Myocyte (in vitro differentiated cells): ENCODE measurements at places on chromosomes 5 and 9. TPM values are rescaled to one million over a fixed set of nuclear protein-coding genes. Genes with fewer than 3 reads are reported as not detected.

FREM1 gene
- total RNA-seq, result 0.43 and 0.57 TPM in 2 replicates

SLCO6A1 gene
- 0.16 TPM in 1 of 2 replicates, not detected in the other for total RNA-seq

C5orf46 gene
- not detected in 2 replicates for total RNA-seq

C9orf153 gene
- 0.45 TPM in 1 of 2 replicates, not detected in the other for total RNA-seq

RCL1 gene
- total RNA-seq, result 11.7 and 12.1 TPM in 2 replicates

DNA sequence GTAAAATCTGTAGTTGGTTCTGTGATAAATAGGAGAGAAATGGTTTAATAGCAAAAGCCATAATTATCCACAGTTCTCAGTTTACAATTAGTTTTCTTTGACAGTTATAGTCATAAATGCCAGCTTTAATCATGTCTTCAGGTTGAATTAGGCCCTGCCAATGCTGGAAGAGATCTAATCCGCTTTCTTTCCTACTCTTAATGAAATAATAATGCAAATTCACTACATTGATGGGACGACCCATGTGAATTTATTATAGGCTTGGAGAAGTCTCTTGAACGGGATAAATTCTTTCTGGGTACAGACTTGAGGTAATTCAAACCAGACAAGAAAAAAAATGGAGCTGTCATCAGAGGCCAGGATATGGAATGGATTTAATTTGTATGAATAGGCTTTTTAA lies 950.4 kb downstream of the EFNA5 start:
- no peak for DNase-seq

DNA sequence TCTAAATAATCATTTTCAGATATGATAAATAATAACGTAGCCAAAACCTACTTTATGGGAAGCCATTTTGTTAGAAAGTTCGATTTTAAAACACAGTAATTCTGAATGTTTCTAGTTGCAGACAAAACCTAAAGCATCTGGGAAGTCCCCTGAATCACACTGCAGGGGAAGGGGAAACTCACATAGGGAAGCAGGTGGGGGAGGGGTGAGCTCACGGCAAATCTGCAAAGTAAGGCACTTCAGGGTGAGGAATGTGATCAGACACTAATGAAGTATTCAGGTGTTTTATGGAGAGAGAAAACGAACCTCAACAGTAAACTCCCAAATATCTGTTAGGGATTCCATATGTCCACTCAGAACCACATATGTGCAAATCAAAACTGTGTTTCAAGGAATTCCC lies 70.7 kb downstream of the EPB41L4A start:
- no peak for DNase-seq

- no peak for DNase-seq
Observed at GRCh38 chr5:10761933-10762775, 1.1 kb upstream of the DAP start.

- no peak for DNase-seq
Observed at GRCh38 chr5:173835131-173835530, 53.0 kb upstream of the CPEB4 start.

DNA sequence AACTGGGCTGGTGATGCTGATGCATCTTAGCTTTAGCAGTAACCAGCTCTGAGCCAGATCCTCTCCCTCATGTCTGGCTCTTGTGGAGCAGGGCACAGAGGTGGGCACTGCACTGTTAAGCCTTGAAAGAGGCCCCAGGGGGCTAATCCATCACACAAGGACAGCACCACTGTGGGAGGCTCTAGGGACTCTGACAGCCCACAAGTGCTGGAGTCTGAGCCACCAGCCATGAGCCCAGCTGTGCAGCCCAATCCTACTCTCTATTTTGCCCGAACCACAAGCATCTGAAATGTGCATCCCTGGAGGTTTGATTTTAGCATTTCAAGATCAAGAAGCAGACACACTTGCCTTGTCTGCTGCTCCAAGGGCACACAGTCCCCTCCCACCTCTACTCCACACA lies 407.1 kb upstream of the TRPC7 start:
- DNase-seq, result peak; percentile 68

DNA sequence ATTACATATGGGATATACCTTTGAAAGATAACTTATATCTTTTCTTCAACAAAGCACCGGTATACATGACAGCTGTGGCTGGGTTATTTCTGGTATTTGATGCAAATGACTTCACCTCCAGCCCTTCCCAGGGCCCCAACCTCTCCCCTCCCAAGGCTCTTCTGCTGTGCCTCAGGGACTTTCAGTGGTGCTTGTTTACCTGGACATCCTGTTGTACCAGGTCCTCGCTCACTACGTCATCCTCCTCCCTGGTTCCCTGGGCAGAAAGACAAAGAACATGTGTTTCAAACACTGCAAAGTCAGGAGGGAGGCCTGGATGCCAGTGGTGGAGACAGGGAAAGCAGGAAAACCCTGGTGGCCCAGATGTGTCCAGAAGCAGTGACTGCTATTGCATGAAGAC lies 23.4 kb downstream of the ANXA6 start:
- DNase-seq, result no peak
